Progenitor cell of endocrine pancreas (in vitro differentiated cells): ENCODE measurements at places on chromosomes 3 and 15.

DNA sequence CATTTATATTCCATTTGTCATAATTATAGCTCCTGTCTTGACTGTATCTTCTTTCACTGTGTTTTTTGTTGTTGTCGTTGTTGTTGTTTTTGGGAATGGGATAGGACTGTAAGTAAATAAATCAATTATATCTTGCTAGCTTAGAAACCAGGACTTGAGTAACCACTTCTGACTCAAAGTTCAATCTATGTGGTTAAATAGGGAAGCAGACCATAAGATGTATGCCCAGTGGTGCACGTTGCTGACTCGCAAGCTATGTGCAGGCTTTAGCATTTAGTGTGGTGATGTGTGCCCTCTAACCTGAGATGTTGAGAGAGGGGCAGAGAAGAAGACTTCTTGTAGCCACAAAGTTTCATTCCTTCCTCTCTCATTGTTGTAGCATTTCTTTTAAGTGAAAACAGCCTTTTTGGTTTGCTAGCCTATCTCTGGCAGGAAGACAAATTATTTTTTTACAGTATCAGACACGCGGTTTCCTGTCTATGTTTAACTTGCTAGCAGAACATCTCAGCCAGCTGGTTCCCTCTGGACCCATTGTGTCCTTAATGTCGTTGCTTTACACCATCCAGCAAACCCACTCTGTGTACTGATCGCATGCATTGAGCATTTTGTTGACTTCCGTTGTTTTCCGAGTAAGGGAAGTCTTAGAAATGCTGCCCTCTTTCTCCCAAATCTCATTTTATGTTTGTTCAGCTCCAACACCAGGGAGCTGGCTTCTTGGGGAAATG lies 52.1 kb downstream of the TGFBR2 start:
- DNase-seq = no peak
- peak overlapping the region; percentile 95 for H3K27ac ChIP-seq
- peaks cover 24% of the 10 kb centered on the region for H3K4me1 ChIP-seq
- H3K36me3 ChIP-seq = peaks cover 33% of the 10 kb centered on the region

DNA sequence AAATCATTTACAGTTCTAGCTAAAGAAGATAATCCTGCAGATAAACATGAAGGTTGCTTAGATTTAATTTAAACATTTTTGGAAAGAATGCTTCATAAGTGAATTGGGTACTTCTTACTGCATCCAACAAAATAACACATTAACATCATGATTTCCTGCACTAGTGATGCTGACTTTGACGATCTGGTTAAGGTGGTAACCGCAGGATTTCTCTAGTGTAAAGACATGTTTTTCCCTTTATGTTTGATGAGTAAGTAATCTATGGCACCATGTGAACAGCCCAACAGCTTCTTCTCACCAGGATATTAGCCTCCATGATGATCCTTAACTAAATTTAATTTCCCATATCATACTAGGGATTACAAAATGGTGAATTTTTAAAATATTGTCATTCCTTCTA lies 14.1 kb downstream of the SPPL2A start:
- H3K27ac ChIP-seq = no peak overlapping the region
- no peak for DNase-seq
- H3K27me3 ChIP-seq = no peaks in the 10 kb centered on the region
- H3K4me3 ChIP-seq = no peak overlapping the region

- no peaks in the 10 kb centered on the region for H3K27me3 ChIP-seq
- DNase-seq = no peak
- H3K4me3 ChIP-seq = no peak overlapping the region
- no peak overlapping the region for H3K27ac ChIP-seq
- H3K36me3 ChIP-seq = peaks cover 3% of the 10 kb centered on the region
- H3K4me1 ChIP-seq = peaks cover 4% of the 10 kb centered on the region
Observed at GRCh38 chr3:141465221-141465620, 21.6 kb upstream of the RASA2 start.

GRCh38 chr3:150083655-150084042 lies 113.0 kb upstream of the PFN2 start:
- H3K27me3 ChIP-seq = no peaks in the 10 kb centered on the region
- H3K27ac ChIP-seq = no peak overlapping the region
- H3K4me1 ChIP-seq = peaks cover 5% of the 10 kb centered on the region
- DNase-seq = no peak

- no peak overlapping the region for H3K27ac ChIP-seq
- no peaks in the 10 kb centered on the region for H3K36me3 ChIP-seq
- no peak for DNase-seq
- no peaks in the 10 kb centered on the region for H3K27me3 ChIP-seq
- H3K4me1 ChIP-seq = no peaks in the 10 kb centered on the region
Observed at GRCh38 chr15:55277116-55277564, 12.5 kb downstream of the RAB27A start.

DNA sequence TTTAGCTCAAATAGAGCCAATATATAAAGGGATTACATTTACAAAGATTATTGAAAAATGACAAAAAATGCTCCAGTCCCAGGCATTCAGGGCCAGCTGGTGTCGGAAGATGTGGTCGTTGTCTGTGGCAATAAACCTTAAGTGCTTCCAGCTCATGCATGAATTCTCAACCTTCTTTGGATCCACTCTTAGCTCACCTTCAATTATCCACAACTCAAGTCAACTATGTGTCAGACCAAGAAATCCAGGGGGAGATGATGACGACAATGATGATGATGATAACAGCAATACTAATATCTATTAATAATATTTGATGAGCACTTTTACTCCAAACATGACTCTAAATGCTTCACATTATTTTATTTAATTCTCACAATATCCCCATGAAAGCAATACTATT lies 53.6 kb upstream of the PXYLP1 start:
- no peak overlapping the region for H3K27ac ChIP-seq
- H3K4me3 ChIP-seq = no peak overlapping the region
- no peaks in the 10 kb centered on the region for H3K4me1 ChIP-seq
- H3K36me3 ChIP-seq = peaks cover 2% of the 10 kb centered on the region

GRCh38 chr15:55334997-55335396 lies 16.0 kb downstream of the PIGB start:
- no peaks in the 10 kb centered on the region for H3K4me1 ChIP-seq
- no peak for DNase-seq
- H3K27ac ChIP-seq = no peak overlapping the region
- no peaks in the 10 kb centered on the region for H3K27me3 ChIP-seq
- H3K4me3 ChIP-seq = no peak overlapping the region

GRCh38 chr3:190125436-190126068 lies 4.9 kb upstream of the P3H2 start:
- DNase-seq = no peak
- H3K27ac ChIP-seq = no peak overlapping the region
- H3K4me1 ChIP-seq = peaks cover 12% of the 10 kb centered on the region
- H3K27me3 ChIP-seq = peaks cover 13% of the 10 kb centered on the region
- H3K4me3 ChIP-seq = no peak overlapping the region
- no peaks in the 10 kb centered on the region for H3K36me3 ChIP-seq

DNA sequence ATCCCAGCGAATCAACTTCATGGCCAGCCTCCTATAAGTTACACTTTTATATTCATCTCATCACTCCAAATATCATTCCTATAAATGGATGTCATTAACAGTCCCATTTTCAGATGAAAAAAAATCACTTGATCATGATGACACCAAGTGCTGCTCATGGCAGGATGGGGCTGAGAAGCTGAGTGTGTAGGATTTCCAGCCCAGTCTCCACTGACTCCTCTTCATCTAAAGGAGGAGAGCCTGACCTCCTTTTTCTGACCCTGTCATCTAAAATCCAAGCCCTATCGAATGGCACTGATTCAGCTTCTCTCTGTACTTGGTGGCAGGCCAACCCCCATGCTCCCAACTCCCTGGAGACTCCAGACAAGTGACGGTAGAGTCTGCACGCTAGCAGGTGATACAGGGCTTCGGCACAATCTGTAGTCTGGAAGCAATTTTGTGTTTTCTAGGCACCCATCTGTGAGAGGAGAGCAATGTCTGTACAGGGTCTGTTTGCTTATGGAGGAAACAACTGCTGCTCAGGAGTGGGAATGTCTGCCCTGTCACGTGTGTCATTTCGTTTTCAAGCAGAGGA lies 103.2 kb downstream of the EPHB1 start:
- H3K4me3 ChIP-seq = no peak overlapping the region
- peaks cover 34% of the 10 kb centered on the region for H3K27me3 ChIP-seq
- H3K36me3 ChIP-seq = no peaks in the 10 kb centered on the region
- H3K4me1 ChIP-seq = peaks cover 6% of the 10 kb centered on the region
- H3K27ac ChIP-seq = no peak overlapping the region
- DNase-seq = no peak

DNA sequence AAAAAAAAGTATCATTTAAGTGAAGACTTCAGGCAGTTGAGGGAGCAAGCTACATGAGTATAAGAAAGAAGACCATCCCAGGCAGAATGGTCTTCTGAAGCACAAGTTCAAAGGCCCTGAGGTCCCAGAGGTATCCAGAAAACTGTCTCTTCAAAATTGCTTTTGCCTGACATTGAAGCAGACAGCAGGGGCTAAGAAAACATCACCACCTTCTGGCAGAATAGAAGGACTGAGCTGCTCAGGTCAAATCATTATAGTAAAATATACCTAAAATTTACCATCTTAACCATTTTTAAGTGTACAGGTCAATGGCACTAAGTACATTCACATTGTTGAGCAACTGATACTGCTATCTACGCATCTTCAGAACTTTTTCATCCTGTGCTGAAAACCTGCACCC lies 16.4 kb downstream of the GPR160 start:
- H3K4me1 ChIP-seq = peaks cover 50% of the 10 kb centered on the region
- DNase-seq = no peak
- H3K27me3 ChIP-seq = no peaks in the 10 kb centered on the region
- no peak overlapping the region for H3K27ac ChIP-seq

DNA sequence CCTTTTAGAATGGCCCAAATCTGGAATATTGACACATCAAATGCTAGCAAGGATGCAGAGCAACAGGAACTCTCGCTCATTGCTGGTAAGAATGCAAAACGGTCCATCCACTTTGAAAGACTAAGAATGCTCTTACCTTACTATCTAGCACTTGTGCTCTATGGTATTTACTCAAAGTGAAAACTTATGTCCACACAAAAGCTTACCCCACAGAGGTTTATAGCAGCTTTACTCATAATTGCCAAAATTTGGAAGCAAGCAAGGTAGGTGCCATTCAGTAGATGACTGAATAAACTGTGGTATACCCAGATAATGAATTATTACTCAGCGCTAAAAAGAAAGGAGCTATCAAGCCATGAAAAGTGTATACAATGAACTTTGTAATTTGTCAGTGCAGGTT lies 96.4 kb downstream of the CTNNB1 start:
- H3K27ac ChIP-seq = no peak overlapping the region
- no peak overlapping the region for H3K4me3 ChIP-seq
- H3K36me3 ChIP-seq = no peaks in the 10 kb centered on the region

- H3K4me3 ChIP-seq = no peak overlapping the region
- H3K4me1 ChIP-seq = no peaks in the 10 kb centered on the region
- H3K36me3 ChIP-seq = no peaks in the 10 kb centered on the region
Observed at GRCh38 chr15:63978511-63979261, 67.6 kb downstream of the DAPK2 start.

DNA sequence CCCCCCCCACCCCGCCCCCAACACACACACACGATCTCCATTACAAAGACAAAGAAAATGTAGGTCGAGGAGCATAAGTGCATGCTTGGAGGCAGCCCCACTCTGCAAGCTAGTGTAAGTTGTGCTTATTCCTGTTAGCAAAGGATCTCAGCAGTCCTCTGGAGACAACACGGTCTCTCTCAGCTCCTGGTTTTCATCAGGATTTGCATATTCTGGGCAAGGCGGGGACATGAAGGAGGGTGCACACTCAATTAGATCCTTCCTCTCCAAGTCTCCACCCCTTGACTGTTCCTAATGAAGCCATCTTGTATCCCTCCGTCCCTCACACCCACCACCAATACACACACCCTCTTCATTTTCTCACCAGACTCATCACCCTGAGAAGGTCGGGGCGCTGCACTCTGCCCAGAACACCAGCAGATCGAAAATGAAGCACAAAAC lies 63.8 kb downstream of the MRPL46 start:
- H3K4me3 ChIP-seq = no peak overlapping the region
- peaks cover 41% of the 10 kb centered on the region for H3K27me3 ChIP-seq
- peaks cover 7% of the 10 kb centered on the region for H3K4me1 ChIP-seq
- DNase-seq = no peak

DNA sequence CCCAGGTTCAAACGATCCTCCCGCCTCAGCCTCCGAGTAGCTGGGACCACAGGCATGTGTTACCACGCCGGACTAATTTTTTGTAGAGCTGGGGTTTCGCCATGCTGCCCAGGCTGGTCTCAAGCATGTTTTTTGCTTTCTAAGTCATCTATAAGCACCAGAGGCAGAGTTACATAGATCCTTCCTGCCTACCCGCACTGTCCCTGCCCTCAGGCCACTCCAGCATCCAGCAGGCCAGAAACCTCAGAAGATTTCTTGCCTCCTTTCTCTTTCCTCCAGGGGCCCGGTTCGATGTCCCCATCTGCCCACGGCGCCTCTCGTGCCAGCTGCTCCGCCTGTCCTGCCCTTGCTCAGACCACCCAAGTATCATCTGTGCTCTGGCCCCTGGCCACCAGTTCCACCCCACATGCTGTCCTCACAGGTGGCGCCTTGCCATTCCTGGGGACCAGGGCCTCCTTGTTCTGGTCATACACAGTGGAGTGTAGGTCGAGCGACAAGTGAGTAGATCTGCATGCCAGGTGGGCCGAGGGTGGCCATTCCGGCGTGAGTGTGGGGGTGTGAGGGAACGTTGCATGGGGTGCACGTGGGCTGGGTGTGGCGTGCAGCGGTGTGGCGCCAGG lies 27.3 kb downstream of the KLHDC8B start:
- H3K27ac ChIP-seq = no peak overlapping the region
- H3K4me1 ChIP-seq = no peaks in the 10 kb centered on the region
- H3K4me3 ChIP-seq = no peak overlapping the region
- peaks cover 19% of the 10 kb centered on the region for H3K27me3 ChIP-seq
- H3K36me3 ChIP-seq = no peaks in the 10 kb centered on the region

- no peak overlapping the region for H3K27ac ChIP-seq
- DNase-seq = no peak
- H3K4me3 ChIP-seq = no peak overlapping the region
- H3K27me3 ChIP-seq = no peaks in the 10 kb centered on the region
- H3K36me3 ChIP-seq = no peaks in the 10 kb centered on the region
Observed at GRCh38 chr3:128706086-128706615, 19.8 kb upstream of the RAB7A start.

DNA sequence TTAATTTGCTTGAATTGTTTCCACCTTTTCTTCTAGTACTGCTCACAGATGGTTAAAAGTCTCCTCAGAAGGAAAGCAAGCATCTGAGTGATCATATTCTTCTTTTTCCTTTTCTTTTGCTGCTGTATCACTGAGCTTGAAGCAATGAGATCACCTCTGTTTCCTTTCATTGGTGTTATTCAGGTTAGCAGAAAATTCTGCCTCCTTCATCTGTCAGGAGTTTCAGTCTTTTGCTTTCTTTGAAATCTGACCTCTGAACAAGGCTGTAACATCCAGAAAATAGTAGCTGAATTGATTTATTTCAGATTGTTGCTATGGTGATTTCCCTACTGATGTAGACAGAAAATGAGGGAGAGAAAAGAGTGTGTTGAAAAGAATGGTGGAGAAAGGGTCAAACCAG lies 343.0 kb downstream of the MFSD1 start:
- no peak overlapping the region for H3K27ac ChIP-seq
- DNase-seq = no peak
- peaks cover 28% of the 10 kb centered on the region for H3K27me3 ChIP-seq

GRCh38 chr3:186590580-186591295 lies 20.2 kb downstream of the DNAJB11 start:
- H3K27me3 ChIP-seq = no peaks in the 10 kb centered on the region
- H3K36me3 ChIP-seq = no peaks in the 10 kb centered on the region
- DNase-seq = no peak
- no peak overlapping the region for H3K4me3 ChIP-seq
